NCI-H748 treated with DMSO at 0.1 percent for 48 hours (cell line): ENCODE measurements at places on chromosomes 13 and 19.

DNA sequence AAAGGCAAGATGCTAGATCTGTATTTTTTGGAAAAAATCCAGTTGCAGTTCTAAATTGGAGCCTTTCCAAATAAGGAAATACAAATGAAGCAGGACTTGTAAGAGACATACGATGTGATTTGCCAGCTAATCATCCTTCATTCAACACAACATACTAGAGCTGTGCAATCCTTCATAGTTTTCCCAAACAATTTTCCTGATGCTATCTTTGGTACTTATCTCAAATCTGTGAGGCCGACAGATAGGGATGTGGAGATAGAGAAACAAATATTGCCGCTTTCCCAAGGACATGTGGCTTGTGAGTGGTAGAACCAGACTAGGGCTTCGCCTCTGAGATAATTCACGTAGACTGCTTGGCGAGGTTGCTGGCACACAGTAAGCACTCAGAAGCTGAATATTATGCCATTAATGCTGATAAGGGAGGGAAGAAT lies 176.6 kb downstream of the LMO7 start:
- DNase-seq, result no peak

- no peak for DNase-seq
These were observed 1.4 kb downstream of the EVI5L start for GRCh38 chr19:7831452-7831851.

- DNase-seq, result no peak
These were observed 54.0 kb upstream of the TNFRSF19 start for GRCh38 chr13:23516190-23516589.

DNA sequence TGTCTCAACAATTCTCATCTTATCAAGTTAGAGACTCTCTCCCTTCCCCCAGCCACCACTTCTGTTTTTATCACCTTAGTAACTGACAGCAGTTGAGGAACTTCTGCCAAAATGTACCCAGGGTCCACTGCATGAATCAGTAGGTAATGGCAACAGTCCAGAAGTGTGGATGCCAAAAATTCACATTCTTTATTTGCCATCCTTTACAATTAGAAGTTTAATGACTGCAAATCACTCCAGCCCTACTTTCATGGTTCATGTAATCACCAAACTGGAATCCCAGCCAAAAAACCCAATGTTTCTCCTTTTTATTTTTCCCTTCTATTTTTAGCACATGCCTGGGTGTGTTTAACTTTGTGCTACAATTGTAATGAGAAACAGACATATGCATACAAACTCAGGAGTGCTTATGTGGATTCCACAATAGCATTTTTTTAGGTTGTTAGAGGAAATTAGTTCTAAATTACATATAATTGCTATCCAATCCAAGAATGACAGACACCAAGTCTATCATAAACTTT lies 243.5 kb downstream of the RGCC start:
- DNase-seq, result peak; percentile 41

DNA sequence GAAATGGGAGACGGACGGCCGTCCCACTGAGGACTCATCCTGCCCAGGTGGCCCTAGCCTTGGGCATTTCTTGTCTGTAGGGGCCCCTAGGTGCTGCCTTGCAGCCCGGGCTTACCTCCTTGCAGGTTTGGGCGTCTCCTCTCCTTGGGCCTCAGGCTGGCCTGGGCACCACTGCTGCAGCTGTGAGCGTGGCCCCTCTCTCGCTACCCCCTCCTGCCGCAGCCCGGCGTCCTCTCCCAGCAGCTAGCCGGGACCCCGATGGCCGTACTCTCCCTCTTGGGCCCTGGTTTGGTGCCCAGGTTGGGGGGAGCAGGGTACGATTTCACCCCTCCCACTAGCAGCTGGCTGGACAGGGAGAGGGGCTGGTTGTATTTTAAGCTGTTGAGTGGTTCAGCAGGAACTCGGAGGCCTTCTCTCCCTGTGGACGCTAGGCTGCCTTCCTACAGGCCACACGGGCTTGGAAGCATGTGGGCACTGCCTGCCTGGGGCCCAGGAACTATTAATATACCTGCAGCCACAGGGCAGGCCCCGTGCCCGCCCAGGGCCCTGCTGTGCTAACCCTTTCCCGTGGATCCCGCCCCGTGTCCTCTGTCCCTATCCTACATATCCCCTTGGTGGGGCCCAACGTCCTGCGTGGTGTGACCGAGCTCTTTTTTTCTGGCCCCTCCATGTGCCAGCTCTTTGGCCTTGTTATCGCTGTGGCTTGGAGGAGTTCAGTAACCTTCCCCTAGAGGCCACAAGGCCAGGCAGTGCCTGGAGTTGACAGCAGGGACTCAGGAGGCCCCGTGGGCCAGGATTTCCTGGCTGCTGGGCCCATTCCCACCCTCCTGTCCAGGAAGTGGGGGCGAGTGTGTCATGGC lies 11.7 kb downstream of the NDUFB7 start:
- no peak for DNase-seq

DNA sequence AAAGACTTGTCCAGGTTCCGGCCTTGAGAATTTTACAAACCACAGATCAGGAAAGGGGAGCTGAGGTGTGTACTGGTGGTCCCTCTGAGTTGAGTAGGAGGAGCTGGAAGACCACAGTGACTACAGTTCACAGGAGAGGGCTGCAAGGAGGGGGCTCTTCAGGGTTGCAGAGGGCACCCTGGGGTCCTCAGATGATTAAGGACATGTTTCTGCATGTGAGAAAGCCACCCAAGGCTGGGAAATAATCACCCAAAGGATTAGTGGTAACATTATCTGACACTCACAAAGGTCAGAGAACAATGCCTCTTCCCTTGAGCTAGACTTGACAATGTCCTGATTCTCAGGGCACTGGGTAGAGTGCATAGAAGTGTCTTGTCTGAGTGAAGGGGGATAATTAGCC lies 540.4 kb downstream of the IRS2 start:
- DNase-seq, result no peak

- DNase-seq, result no peak
These were observed 251.4 kb downstream of the RGCC start for GRCh38 chr13:41708713-41709112.
